ENCODE measurements at places on chromosomes 7 and 10.

- DNase-seq, result no peak
Observed at GRCh38 chr7:46864716-46865115, 717.2 kb downstream of the TNS3 start.

DNA sequence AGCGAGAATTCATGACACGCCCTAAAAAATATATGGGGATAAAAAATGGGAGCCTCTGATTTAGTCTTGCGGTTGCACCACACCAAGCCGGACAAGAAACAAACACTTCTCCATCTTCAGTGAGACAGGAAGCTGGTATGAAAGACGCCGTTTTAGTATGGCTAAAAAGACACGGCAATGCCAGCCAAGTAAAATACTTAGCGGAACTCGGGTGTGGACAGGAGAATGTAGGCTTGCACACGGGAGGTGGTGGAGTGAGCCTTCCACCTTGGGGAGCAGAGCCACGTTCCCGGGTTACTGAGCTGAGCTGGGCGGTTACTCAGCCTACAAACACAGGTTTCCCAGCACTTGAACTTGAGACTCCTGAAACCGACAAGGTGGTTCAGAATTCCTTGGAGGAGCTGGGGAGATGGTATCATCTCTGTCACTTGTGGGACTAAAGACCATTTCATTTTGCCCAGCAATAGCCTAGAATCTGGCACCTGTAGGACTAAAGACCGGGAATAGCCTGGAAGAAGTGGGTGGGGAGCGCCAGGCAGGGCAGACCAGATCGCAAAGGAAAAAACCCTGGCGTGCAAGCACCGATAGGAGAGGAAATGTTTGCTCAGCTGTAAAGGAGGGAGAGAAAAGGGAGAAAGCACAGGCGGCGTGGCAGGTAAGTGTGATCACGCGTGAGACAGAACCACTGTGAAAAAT is 34.8 kb upstream of the SEPHS1 start:
- no peak for DNase-seq

DNA sequence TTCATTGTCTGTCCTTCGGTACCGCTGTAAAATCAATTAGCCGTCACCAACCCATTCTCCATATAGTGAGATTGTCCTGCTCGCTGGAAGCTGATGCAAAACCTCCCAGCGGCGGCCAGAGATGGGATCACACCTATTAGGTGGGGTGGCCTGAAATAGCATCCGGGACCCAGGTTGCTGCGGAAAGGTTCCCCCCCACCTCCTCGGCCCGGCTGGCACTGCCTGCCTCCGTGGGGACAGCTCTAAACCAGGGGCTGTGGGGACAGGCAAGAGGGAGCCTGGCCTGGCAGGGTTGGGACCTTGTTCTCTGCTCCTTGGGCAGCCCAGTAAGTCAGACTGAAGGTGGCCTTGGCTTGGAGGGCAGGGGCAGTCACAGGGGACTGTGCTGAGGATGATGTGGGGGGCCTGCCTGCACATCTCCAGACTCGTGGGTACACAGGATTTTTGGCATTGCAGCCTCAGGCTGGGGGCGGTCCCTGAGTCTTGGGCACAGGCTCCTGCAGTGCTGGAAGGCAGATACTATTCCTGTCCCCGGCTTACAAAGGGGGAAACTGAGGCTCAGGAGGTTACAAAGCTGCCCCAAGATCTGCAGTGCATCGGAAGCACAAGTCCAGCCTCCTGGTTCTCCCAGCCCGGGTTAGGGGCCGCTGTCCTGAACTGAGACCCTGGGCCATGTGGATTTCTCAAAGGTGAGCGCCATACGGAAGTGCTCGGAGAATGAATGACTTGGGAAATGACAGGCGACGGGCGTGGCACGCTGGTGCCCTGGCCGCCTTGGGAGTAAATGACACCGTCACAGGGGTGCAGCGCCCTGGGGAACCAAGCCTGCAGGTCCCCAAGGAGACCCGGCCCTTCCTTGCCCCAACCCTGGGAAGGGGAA is 65.6 kb downstream of the UNCX start:
- DNase-seq, result no peak

- no peak for DNase-seq
Observed at GRCh38 chr10:100808876-100809275, 63.5 kb downstream of the PAX2 start.

DNA sequence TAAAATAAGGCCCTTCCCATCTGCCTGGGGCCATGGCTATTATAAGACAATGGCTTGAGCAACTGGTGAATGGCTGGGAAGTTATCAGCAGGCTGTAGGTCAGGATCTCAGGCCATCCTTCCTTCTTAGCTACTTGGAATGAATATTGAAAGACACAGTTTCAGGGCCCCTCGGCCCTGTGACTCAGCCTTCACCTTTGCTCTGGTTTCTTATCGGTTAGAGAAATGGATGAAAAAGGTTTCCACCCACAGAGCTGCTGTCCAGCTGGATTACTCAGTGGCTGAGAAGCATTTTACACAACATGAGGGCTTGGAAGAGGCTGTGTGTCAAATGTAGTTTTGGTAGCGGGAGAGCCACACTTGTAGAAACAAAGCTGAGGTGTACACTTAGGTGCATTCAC is 9.4 kb downstream of the ACSL5 start:
- no peak for DNase-seq

DNA sequence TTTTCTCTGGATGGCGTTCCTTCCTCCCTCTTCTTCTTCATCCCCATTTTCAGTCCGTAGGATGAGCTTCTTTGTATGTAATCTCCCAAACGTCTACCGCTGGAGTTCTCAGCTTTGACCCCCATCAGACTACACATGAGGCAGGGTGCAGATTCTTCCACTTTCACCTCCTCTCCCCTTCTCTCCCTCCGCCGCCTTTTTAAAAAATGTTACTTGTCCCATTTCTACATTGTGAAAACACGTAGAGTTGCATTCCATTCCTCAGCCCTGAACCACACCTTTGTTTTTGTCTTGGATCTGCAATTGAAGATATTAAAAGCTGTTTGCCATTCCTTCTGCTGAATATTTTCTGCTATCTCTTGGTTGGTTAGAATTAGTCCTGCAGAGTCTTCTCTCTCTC is 6.2 kb downstream of the ADIRF start:
- DNase-seq, result no peak

DNA sequence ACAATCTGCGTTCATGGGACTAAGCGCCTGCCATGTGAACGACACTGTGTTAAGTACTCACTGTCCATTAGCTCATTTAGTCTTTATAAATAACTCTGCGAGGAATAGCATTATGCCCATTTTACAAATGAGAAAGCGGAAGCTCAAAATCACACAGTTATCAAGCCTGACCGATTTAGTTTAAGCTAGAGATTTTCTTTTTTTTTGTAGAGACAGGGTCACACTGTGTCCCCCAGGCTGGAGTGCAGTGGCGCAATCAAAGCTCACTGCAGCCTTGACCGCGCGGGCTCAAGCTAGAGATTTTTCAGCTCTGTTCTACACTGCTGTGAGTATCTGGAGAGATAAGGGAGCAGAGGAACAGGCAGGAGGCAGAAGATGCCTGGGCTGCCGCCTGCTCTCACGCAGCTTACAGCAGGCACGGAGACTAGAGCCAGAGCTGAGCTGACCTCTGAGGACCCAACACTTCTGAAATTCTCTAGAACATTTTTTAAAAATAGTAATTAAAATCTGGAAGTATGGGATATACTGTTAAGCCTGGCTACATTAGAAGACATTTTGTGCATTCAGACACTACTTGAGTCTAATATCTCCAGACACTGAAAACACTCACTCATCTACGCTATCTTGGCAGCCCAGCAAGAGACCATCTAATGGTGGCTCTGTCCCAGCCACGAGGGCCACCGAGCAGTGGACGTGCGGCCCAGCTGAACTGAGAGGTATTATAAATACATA is 38.7 kb downstream of the GNA12 start:
- no peak for DNase-seq

GRCh38 chr7:28192786-28193585 is 12.4 kb upstream of the JAZF1 start:
- no peak for DNase-seq

DNA sequence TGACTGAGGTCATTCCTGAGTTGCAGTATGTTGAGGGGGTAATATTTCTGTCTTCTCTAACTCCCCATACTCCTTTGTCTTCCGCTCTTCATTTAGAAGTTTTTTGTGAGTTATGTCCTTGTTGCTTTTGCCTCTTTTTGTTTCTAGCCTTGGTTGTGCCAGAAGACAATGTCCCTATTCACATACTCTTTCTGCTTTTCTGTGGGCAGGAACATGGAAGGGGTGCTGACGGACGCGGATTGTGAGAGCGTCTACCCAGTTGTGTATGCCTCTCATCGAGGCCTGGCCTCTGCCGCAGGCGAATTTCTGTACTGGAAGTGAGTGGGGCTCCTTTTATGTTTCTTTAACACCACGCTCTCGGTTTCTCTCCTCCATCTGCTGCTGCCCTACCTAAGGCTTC is 20.5 kb downstream of the STAG3 start:
- DNase-seq, result no peak

DNA sequence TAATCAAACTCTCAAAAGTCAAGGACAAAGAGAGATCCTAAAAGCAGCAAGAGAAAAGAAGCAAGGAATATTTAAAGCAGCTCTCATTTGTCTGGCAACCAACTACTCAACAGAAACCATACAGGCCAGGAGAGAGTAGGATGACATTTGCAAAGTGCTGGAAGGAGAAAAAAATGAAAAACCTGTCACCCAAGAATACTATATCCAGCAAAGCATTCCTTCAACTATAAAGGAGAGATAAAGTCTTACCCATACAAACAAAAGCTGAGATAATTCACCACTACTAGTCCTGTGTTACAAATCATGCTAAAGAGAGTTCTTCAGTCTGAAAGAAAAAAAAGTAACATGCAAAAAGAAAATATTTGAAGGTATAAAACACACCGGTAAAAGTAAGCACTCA is 357.7 kb downstream of the PTPRN2 start:
- no peak for DNase-seq

Measured in stimulated activated CD8-positive, alpha-beta memory T cell treated with anti-CD3 and anti-CD28 coated beads, Interleukin-7, amount 100 ng/mL, for 1 hour (primary cell).